ENCODE measurements at places on chromosomes 2 and 18.
A peak's percentile ranks its signal among the peaks of the same experiment; 100 is the strongest.

DNA sequence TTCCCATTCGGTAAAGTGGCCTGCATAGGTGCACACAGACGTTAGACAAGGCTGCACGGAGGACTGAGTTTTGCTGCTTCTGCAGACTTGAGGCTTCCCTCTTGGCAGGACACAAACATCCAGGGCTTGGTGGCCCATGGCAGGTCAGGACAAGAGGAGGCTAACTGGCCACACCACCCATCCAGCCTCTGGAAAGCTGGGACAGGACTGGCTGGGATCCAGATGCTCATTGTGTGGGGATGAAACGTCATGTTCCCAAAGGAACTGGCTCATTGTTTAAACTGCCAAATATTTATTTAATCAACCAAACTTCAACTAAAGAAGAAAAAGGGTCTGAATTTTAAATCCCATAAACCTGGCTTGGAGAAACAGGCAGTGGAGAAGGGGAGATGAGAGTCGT is 239.1 kb upstream of the EPAS1 start:
- no peak for DNase-seq

DNA sequence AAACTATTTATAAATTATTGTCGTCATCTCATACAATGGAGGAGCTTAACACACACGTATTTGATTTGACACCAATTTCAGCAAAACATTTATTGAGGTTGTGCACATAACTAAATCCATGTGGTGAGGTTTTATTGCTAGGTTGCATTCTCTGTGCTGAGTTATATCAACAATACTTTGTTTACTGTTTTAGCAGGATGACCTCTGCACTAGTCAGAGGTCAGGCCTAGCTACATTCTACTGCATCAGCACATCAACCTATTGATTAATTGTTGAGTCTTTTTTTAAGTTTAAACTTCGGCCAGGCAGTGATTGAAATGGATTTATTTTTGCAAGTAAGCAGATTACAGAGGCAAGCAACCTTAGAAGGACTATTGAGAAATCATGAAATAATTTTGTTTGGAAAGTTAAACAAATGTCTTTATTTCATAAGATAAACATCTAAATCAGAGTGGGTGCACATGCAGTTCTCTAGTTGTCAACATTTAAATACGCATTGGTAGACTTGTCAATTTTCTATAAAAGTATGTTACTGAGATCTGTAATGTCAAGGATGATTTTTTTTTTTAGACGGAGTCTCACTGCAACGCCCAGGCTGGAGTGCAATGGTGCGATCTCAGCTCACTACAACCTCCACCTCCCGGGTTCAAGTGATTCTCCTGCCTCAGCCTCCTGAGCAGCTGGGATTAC is 75.2 kb upstream of the CD28 start:
- DNase-seq: no peak

- no peak for DNase-seq
Measured at GRCh38 chr18:22789052-22789451, 144.1 kb upstream of the RBBP8 start.

DNA sequence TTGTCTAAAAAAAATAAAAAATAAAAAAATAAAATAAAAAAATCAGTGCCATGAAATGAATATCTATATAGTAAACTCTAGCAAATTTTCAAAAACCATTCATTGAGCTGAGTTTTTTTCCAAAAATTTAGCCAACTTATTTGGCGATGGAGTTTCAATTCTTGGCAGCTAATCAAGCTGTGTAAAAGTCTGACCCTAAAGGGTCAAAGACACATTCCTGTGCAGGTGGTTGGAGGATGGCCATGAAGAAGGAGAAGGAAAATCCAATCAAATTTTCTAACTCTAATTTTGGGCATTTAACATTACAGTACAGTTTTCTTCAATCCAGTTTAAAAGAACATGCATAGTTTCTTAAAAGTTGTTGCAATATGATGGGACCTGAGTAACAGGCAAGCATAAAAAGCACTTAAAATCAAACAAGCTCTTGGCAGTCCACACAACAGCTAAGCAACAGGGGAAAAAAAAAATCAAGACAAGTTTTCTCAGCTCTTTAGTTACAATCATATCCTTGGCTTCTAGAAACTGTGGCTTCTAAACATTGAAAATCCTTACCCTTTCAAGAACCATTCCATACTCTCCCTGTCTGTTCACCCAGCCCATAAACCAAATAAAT is 54.5 kb downstream of the ACVR1 start:
- no peak for DNase-seq

GRCh38 chr2:136212426-136213378 is 94.8 kb upstream of the CXCR4 start:
- peak; percentile 47 for DNase-seq

GRCh38 chr2:220000080-220000479 is 372.6 kb downstream of the SLC4A3 start:
- DNase-seq: no peak

GRCh38 chr2:43427032-43427424 is 168.8 kb downstream of the THADA start:
- DNase-seq: no peak

DNA sequence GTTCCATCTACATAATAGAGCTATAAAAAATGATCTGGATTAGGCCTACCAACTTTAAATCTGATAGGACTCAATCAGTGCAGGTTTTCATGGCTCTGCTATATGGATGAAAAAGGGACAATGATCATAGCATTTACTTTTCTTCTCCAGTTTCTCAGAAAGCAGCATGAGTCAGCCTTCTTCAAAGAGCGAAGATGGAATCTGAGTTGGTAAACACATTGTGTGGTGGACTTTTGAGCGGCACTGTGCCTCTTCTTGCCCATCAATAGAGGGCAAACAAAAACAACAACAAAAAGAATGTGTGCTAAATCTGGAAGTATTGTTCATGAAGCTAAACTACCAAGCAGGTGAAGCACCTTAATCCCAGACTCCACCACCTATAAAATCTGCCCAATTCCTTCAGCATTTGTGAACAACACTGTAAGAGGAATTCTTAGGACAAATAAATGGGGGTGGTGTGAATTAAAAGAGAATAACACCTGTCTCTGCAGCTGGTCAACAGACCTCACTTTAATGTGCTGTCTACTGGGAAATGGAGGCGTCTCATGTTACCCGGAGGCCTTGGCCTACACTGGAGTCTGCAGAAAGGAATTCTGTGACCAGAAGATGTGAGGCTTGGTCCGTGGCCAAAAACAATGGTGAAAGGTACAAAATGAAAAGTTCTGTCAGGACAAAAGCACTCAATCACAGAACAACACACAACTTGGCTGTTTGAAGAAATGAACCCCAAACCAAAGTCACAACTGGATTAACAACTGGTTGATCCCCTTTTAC is 609.0 kb downstream of the IRS1 start:
- no peak for DNase-seq

GRCh38 chr2:68566362-68566761 is 77.0 kb upstream of the PROKR1 start:
- DNase-seq: no peak
